ENCODE measurements at places on chromosomes 16 and 17. TPM values are rescaled to one million over a fixed set of nuclear protein-coding genes. Genes with fewer than 3 reads are reported as not detected.
A peak's percentile ranks its signal among the peaks of the same experiment; 100 is the strongest.

- no peak for DNase-seq
Measured at GRCh38 chr17:43631429-43631828, 30.3 kb downstream of the MEOX1 start.

DNA sequence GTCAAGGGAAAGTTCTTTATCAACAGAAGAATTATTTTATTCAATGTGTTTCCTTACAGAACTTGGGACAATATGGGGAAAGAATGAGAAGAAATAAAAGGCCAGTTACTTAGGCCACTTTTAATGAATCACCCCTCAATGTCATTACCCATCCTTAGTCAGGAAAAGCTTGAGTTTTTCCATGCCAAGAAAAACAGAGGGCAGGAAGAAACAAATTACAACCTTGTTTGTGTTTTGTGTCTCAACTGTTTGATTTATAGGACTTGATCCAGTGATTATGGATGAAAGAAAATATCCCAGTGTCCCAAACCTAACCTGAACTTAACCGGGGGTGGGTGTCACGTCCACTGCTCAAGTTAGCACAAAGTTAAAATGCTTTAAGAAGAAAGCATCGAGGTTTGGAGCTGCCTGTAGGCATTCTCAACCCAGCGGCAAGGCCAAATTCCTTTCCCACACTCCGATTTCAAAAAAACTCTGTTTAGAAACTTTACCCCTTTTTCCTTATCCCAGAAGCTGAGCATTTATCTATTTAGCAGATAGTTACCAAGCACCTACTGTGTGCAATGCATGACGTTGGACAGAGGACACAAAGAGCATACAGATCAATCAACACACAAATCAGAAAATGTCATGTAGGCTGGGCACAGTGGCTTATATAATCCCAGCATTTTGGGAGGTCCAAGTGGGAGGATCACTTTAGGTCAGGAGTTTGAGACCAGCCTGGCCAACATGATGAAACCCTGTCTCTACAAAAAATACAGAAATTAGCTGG lies 14.0 kb upstream of the CYB5B start:
- DNase-seq = peak; percentile 92

DNA sequence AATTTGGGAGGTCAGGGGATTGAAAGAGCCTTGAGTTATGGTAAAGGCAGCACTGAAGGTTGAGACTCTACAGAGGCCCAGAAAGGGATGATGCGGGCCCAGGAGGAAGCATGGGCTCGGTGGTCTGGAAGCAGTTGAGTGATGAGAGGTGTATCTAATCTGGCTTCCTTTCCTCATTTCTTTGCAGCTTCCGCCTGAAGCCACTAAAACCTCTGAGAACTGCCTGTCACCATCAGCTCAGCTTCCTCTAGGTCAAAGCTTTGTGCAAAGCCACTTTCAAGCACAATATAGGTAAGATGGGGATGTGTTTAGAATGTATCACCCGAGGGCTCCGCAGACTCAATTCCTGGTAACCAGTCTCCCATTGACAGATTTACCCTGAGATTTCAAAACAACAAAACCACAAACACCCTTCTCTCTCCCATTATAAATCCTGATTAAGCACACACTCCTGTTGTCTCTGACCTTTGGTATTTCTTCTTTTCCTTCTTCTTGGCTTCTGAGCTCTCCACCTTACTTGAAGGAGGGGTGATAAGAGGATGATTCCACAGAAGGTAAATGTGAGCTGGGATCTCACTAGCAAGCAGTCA lies 21.2 kb downstream of the USP43 start:
- no peak for DNase-seq

- DNase-seq = no peak
Measured at GRCh38 chr16:13992976-13993375, 73.0 kb downstream of the ERCC4 start.

GRCh38 chr16:89711601-89712273 lies 9.0 kb downstream of the VPS9D1 start:
- peak; percentile 84 for DNase-seq

GRCh38 chr16:86396901-86397311 lies 113.4 kb upstream of the FOXF1 start:
- DNase-seq = peak; percentile 60

- peak; percentile 93 for DNase-seq
Measured at GRCh38 chr17:61251939-61252865, 147.4 kb upstream of the TBX2 start.

DNA sequence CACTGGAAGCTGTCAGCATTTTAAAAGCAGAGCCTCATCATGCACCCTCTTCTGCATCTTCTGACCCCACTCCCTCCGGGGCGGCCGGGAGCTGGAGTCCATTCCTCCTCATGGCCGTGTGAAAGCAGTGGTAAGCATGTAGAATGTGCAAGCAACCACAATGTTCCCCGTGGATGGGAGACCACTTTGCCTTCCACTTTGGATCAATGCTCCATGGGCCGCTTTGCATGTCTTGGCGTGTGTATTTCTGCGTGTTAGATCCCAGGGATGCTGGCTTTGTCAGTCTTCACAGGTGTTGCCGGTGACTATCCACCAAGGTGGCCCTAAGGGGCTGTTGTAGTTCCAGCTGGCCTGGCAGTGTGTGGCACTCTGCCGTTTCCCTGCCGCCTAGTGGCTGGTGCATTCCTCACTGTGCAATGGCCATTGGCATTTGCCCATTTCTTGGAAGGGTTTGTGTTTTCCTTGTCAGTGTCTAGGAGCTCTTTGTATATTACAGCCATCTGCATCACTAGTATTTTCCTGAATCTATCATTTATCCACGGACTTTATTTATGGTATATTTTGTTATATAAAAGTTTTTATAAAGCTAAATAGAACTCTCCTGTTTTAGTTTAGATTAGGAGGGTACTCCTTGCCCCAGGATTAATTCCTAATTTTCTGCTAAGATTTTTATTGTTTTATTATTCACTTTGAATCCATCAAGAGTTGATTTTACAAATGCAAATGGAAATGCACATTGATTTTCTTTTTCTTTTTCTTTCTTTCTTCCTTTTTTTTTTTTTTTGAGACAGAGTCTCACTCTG lies 5.8 kb upstream of the ALDH3A1 start:
- DNase-seq = no peak

DNA sequence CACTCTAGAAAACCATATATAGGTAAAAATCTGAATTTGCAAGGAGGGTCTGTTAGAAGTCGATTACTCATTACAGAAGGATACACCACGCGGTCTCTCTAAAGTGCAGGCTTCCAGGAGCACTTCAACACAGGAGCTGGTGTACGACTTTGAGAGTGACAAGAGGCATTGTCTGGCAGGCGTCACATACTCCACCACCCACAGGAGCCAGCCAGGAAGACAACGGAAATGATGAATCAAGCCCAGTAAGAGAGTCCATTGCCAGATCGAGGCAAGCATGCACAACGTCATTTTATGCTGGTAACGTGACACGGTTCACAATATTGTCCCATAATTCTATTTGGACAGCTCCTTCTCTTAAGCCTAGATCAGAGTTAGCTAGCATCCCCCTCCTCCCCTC lies 15.0 kb upstream of the CACNG4 start:
- no peak for DNase-seq

DNA sequence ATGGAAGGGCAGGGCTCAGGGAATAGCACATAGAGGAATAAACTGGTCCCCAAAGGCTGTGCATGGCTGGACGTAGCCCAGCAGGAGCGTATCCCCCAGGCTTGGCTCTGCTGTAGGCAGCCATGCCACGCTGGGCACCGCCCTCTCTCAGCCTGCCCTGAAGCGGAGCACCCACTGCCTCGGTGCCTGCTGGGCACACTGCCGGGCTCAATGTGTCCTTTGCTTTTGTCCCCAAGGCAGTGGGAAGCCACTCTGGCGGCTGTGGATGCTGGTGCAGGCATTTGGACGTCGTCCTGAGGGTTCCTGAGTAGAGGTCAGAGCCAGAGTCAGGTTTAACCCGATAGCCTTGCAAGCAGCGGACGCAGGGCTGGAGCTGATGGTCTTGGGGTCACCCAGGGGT lies 141.0 kb downstream of the ENGASE start:
- DNase-seq = no peak

DNA sequence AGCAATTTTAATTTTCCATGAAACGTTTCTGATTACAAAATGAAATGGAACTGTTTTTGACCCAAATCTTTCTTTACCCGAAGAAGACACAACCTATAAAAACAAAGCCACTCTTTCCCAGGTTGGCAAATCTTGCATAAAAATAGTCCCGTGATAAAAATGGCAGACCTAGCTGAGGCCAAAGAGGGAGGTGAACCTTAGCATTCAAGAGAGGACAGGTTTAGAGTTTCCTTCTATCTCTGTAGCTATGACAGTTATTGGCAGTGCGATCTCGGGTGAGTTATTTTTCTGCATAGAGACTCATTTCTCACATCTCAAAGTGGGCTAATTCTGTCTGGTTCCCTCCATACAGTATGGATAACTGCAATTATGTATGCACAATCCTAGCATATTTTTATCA lies 241.4 kb downstream of the MAP2K6 start:
- DNase-seq = no peak

- DNase-seq = no peak
Measured at GRCh38 chr17:3641717-3642486, 5.3 kb downstream of the CTNS start.

GRCh38 chr17:35499548-35499947 lies 37.9 kb downstream of the SLFN12L start:
- no peak for DNase-seq

- DNase-seq = no peak
Measured at GRCh38 chr17:12421077-12421476, 244.6 kb upstream of the MYOCD start.

DNA sequence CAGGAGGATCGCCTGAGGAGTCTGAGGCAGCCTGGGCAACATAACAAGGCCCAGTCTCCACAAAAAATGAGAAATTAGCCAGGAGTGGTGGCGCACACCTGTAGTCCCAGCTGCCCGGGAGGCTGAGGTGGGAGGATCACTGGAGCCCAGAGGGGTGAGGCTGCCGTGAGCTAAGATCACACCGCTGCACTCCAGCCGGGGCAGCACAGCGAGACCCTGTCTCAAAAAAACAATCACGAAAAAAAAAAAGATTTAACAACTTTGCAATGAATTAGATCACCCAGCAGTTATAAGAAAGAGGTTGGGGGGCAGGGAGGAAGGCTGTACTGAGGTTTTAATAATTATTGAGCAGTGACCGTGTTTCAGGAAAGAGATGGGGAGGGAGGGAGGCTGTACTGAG lies 49.4 kb downstream of the RPH3AL start:
- DNase-seq = no peak

- DNase-seq = peak; percentile 31
Measured at GRCh38 chr17:45293413-45294211, 23.2 kb downstream of the MAP3K14 start.

- no peak for DNase-seq
Measured at GRCh38 chr16:57689762-57690558, 4.6 kb upstream of the DRC7 start.

DNA sequence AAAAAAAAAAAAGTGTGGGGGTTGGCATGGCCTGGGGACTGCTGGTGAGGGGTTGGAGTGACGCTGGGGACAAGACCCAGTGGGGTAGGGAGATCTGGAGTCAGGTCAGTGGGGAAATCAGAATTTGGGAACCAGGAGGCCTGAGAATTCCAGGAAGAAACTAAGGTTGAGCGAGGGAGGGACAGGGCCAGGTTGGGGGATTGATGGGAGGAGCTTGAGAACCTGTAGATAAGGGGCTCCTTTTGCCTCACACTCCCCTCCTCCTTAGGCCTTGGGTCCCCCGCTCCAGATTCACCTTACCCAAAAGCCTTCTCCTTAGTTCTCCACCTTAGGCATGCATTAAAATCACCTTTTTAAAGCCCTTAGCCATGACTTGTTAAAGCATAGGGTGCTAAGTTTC lies 8.3 kb upstream of the PYDC1 start:
- no peak for DNase-seq

DNA sequence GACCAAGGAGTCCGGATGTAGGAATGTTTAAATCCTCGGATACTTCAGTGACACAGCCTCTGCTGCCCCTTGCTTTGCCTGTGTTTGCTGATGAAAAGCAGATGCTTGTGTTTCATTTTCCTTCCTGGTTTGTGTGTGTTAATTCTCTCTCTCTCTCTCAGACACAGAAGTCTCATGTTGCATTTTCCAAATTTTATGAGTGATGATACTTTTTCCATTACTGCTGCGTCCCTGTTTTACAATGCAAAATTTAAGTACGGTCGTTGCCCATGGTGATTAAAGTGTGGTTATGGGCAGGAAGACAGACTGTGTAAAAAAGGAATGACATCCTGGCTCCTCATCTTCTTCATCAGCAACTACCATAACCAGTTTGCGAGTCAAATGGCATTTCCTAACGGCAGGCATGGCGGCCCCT lies 5.7 kb downstream of the RMI2 start:
- no peak for DNase-seq

- no peak for DNase-seq
Measured at GRCh38 chr17:59167571-59168001, 12.0 kb downstream of the PRR11 start.

DNA sequence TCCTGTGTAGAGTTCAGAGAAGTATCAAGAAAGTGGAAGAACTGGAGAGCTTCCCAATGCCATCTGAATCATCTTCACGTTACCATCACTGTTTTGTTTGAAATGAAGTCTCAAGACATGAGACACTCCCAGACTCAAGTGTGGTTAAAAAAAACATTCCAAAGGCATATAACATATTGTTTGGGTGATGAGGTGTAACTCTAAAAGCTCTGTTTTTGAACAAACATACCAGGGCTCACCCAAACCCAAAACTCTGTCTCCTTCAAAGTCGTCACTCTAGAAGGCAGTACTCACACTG lies 6.3 kb upstream of the ZCCHC14 start:
- no peak for DNase-seq

Gene KLHL10
- not detected for total RNA-seq

Gene NPIPB13
- total RNA-seq = 0.60 TPM

Gene TMIGD1
- total RNA-seq = not detected

Gene FAM171A2
- 8.1 TPM for total RNA-seq

Gene CHD9
- 22.2 TPM for total RNA-seq

Gene USH1G
- total RNA-seq = not detected

Gene PPP1R27
- not detected for total RNA-seq

Gene WNT3
- total RNA-seq = 1.1 TPM

Gene REXO5
- total RNA-seq = 2.2 TPM

Gene RAB11FIP4
- total RNA-seq = not detected

Gene STAT5A
- 44.2 TPM for total RNA-seq

Gene TLCD2
- total RNA-seq = 1.2 TPM

Gene C17orf78
- not detected for total RNA-seq

Gene MARVELD3
- total RNA-seq = 0.22 TPM
